GM23338 (cell line): ENCODE measurements at places on chromosomes 13 and 19. TPM values are rescaled to one million over a fixed set of nuclear protein-coding genes. Genes with fewer than 3 reads are reported as not detected.

Gene APLP1
- total RNA-seq, result 28.2 and 30.2 TPM in 2 replicates

Gene ZFR2
- 13.5 and 15.8 TPM in 2 replicates for total RNA-seq

- no peak for DNase-seq
These were observed 45.5 kb downstream of the OLFM4 start for GRCh38 chr13:53074114-53074513.

Gene VAV1
- total RNA-seq, result 1.7 and 1.8 TPM in 2 replicates

DNA sequence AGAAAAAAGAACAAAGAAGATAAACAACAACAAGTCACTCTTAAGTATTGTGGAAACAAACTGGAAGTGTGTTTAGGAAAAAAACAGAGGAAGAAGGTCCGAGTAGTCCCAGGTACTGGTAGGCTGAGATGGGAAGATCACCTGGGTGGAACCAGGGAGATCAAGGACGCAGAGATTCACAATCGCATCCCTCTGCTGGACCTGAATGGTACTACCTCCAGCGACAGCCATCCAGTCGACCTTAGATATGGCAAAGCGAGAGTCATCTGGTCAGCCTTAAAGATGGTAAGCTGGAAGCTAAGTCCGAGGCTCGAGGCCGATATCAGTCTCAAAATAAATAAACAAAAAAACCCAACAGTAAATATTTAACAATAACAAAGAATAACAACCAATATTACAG is 44.9 kb upstream of the ZNF91 start:
- DNase-seq, result peak; percentile 74

DNA sequence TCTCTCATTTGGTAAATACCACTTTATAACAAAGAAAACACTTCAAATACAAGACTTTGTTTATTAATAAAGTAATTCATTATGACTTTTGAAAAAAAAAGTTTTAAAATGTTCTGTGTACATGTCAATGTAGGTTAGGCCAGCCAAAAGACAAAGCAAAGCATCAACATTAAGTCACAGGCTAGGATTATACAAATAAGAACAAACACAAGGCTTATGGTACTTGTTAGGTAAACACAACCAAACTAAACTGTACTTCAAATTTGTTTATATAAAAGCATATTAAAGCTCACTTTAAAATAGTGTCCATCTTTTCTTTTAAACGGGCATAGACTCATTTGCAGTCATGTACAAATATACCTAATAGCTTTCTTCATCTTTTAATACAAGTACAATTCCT is 86.6 kb downstream of the ZDHHC20 start:
- DNase-seq, result no peak

- DNase-seq, result no peak
These were observed 322.3 kb downstream of the OXGR1 start for GRCh38 chr13:96672016-96672415.

- no peak for DNase-seq
These were observed 709.3 kb upstream of the KLHL1 start for GRCh38 chr13:70817576-70817975.

Gene TLE2
- total RNA-seq, result 21.3 and 22.8 TPM in 2 replicates

DNA sequence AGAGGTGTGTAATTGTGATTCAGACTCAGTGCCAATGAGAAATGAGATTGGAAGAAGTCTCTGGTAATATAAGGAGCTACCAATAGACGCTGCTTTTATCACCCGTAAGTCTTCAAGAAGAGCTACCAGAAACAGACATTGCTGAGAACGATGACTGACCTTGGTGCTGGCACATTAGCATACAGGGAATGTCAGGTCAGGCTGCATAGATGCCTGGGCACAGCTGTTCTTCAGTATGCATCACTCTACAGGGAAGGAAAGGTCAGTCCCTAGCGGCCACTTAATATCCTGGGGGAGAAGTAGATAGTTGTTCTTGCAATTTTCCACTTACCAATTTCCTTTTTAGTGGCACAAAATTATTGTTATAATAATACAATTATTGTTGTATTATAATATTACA is 380.4 kb downstream of the PCDH9 start:
- peak; percentile 50 for DNase-seq

- peak; percentile 75 for DNase-seq
These were observed 14.7 kb downstream of the CDX2 start for GRCh38 chr13:27954406-27954851.

Gene MADCAM1
- total RNA-seq, result 1.0 and 2.5 TPM in 2 replicates

DNA sequence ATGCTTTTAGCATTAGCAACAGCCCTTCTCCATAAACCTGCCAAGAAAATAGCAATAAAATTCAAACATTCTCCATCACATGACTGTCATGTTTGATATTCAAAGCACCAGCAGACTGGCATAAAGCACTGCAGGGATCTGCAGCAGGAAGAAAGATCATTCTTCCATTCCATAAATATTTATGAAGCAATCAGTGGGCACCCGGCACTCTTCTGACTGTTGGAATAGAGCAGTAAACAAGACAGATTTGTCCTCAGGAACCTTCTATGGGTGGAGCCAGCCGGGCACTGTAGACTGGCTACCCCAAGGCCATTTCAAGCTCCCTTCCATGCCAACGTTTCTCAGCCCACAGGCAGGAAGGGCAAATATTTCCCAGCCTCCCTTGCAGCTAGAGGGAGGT is 25.5 kb downstream of the PLA2G4C start:
- DNase-seq, result no peak

DNA sequence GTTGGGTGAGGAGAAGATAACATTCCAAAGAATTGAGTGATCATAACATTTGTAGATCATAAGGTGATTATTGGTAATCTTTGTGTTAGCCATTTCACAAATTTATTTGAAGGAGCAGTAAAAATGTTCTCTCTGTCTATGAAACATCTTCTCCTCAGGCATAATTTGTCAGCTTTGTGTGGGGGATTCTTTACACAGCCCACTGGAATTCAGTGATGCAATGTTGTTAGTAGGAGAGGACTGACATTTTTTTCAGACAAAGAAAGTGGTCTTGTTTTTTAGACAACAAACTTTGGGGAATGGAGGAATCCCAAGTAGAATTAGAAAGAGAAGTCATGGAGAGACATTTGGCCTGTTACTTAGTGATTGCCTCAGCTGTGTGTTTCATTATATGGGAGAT is 100.3 kb downstream of the ITGBL1 start:
- no peak for DNase-seq

DNA sequence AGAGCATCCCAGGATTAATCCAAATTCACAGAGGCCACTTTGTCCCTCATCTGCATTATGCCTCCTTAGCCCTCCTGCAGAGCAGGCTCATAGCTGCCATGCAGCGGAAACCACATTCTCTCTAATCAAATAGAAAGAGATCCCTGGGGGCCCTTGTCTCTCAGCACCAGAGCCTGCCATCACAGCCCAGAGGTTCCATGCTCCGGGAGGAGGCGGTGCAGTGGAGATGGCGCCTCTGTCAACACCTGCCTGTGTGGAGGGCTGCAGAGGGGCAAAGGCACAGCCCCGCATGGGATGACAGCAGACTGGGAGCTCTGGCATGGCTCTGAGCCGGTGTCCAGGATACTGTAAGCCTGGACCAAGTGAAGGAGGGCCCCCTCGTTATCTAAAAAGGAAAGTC is 111.3 kb downstream of the SLC7A1 start:
- DNase-seq, result no peak

Gene KCNN1
- 12.4 and 29.8 TPM in 2 replicates for total RNA-seq

Gene ZNF548
- 7.4 and 9.8 TPM in 2 replicates for total RNA-seq

Gene KLK3
- not detected in 2 replicates for total RNA-seq

Gene MPHOSPH8
- total RNA-seq, result 14.3 and 15.6 TPM in 2 replicates

Gene SMG9
- total RNA-seq, result 6.3 and 13.2 TPM in 2 replicates

Gene PSG3
- total RNA-seq, result not detected in 2 replicates

Gene TEX29
- not detected in 2 replicates for total RNA-seq

GRCh38 chr19:51071095-51071405 is 6.2 kb upstream of the KLK13 start:
- no peak for DNase-seq

Gene FUT3
- not detected in 2 replicates for total RNA-seq

Gene RPS28
- 151 and 174 TPM in 2 replicates for total RNA-seq

Gene PPFIA3
- 22.6 and 29.7 TPM in 2 replicates for total RNA-seq

DNA sequence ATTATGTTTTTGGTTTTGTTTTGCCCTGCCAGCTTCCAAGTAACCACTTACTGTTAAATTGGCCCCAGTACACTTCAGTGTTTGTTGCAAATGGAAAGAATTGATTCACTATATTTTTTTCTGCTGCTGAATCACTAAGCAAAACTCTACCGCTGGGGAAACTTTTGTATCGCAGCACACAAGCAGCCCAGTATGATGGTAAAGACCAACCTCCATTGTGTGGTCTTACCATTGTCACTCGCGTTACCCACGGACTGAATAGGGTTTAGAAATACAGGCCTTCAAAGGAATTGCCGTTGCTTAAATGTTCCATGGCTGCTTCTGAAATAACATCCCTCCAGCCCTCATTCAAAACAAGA is 7.9 kb downstream of the SPATA13 start:
- DNase-seq, result no peak

DNA sequence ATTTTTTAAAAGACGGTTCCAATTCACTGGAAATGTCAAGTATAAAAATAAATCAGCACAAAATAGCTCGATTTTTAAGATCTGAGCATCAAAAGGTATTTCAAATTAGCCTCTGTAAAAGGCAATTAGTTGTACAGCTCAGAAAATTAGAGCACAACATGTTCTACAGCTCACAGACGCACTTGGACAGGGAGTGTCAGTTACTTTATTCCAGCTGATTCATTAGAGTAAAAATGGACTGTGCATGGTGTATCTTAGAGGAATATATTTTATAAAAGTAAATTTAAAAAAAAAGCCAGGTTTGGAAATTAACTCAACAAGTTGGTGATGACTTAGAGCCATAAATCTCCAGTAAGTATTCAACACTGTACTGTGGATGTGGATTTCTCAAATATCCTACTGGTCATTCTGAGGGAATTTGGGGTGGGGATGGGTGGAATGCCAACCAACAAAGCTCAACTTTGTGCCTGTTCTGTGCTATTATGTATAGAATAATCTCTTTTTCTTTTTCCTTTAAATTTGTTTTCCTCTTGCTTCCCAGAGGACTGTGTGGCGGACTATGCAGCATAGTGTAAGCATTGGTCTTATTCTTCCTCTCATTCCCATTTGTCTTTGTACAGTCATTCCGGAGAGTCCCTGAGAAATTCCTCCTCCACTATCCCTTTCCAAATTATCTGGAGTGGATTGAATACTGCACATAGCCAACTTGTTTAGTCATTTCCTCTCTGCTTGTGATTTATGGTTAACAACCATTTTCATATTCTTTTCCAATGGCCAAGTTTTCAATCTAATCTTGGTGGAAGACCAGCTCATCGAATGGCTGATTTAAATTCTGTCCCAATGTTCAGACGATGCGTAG is 169.3 kb downstream of the DCT start:
- DNase-seq, result no peak

DNA sequence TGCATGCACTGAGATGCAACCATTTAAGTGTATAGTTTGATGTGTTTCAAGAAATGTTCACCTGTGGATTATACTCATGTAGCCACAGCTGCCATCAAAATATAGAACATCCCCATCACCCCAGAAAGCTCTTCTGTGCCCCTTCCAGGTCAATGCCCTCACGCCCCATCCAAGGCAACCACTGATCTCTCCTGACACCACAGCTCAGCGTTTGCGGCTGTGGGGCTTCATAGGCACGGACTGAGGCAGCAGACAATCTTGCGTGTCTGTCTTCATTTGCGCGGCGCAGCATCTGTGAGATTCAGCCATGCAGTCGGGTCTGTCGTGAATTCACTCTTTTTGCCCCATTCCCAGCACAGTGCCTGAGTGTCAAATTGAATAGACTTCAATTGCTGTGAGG is 153.8 kb upstream of the UQCRFS1 start:
- DNase-seq, result no peak

DNA sequence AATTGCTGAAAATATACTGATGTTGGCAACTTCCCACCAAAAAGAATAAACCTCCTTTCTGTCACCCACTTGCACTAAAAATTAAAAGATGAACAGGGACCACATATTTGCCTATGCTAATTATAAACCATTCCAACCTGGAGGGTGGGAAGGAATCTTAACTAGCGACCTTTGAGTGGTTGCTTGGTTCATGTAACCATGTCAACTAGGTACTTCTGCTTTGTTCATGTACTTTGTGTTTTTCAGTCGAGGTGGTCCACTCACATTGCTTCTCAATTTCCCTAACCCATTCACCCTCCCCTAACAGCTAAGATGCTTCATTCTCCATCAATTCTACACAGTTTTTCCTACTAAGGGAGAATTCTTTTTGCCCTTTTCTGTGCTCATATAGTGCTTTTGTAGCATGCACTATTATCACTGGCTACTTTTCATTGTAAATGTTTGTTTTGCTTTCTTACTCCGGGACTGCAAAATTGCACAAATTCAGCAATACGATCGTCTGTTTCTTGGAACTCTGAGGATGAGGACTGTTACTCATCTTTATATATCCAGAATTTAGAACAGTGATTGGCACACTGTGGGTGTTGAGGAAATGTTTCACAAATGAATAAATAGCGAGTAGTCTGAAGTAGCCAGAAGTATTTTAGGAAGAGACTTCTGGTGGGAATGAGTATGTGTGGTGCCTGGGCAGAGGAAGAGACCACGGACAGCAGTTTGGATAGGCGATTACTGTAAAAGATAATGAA is 187.5 kb downstream of the GPC6 start:
- DNase-seq, result peak; percentile 58

DNA sequence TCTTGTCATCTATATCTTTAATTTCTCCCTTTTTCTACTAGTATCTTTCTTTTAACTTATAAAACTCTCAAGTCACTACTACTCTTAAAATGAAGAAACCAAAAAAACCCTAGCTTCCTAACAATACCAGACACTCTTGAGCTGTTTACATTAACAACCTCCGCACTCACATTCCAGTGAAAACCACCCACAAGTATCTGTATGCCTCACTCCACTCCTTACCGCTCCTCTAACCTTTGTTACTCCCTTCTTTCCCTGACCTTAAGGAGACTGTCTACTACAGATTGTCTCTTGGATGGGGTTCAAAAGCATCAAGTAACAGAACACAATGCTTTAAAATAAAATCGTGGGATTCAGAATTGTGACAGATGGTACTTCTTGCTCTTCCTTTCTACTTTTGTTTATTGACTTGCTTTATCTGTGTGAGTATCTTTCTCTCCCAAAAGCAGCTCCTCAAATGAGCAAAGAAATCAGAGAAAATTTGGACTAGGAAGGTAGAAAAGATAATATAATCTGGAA is 110.0 kb upstream of the FBXL3 start:
- DNase-seq, result peak; percentile 17

GRCh38 chr19:4577020-4577782 is 17.7 kb upstream of the SEMA6B start:
- peak; percentile 69 for DNase-seq

Gene ATP8B3
- 2.8 and 6.0 TPM in 2 replicates for total RNA-seq
